SJCRH30 (cell line): ENCODE measurements at places on chromosomes 6 and 20.

GRCh38 chr6:162222521-162222920 is 505.0 kb downstream of the PRKN start:
- DNase-seq = no peak

GRCh38 chr20:41649489-41649888 is 31.3 kb upstream of the CHD6 start:
- DNase-seq = no peak

DNA sequence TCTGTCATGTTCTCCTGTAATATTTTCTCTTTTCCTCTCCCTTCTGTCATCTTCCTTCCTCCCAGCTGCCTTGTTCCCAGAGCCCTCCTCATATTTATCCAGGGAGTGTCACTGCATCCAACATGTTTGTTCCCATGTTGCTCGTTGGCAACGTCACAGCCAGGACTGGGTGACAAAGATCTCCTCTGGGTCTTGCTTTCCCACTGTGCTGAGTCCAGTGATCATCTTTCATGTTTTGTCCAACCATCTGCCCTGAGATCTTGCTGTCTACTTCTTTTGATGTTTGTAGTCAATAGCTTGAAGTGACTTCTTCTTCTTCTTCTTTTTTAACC is 26.6 kb downstream of the FARS2 start:
- no peak for DNase-seq

GRCh38 chr20:45183084-45183483 is 8.4 kb downstream of the PI3 start:
- DNase-seq = no peak

DNA sequence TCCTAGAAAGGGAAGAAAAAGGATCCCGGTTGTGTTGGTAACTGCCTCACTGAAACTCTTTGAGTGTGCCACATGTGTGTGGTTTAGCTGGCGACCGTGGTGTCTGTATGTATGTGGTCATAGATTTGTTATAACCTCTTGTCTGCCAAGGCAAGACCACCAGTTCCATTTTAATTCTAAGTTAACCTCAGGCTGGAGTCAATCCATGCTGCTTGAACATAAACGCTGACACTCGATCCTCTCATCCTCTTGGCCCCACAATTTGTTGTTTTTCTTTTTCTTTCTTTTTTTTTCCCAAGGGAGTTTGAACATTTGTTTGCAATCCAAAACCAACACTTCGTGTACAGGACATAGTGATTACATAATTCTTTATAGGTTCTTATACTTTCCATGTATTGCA is 318.9 kb upstream of the JAG1 start:
- peak; percentile 5 for DNase-seq

GRCh38 chr6:163738304-163738703 is 323.8 kb downstream of the QKI start:
- no peak for DNase-seq

GRCh38 chr6:42159431-42160024 is 13.6 kb upstream of the GUCA1A start:
- DNase-seq = no peak

DNA sequence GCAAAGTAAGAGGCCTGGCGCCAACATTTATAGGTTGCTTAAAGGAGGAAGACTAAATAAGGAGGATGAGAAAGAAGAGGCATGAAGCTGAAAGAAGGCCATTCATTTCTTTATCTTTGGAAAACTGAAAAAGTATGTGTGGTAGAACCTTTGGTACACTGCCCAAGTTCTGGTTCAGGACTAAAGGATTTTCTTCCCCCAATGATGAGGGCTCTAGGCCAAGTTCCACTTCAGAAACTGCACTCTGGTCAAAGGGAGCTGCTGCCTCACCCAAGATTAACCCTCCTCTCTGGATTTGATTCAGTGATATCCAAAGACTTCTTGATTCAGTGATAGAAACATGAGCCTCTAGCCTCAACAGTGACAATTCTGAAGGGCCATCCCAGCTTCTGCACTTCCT is 5.0 kb upstream of the KPNA5 start:
- DNase-seq = no peak

DNA sequence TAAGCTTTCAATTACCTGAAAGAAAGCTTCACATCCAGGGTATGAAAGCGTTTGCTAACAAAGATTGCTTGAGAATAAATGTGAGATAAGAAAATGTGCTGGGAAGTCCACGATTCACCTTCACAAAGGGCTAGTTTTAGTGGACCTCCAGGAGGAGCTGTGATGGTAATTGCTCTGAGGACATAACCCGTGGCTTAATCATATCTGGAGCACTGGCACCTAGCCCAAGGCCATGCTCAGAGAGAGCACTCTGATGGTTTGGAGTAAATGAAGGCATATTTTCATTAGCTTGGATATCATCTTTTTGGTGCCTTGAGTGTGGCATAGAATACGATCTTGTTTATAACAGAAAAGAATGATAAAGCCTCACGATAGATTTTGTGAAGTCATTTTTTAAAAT is 46.9 kb upstream of the BACH2 start:
- DNase-seq = no peak

- no peak for DNase-seq
These were observed 89.7 kb downstream of the FOXF2 start for GRCh38 chr6:1479095-1479494.

DNA sequence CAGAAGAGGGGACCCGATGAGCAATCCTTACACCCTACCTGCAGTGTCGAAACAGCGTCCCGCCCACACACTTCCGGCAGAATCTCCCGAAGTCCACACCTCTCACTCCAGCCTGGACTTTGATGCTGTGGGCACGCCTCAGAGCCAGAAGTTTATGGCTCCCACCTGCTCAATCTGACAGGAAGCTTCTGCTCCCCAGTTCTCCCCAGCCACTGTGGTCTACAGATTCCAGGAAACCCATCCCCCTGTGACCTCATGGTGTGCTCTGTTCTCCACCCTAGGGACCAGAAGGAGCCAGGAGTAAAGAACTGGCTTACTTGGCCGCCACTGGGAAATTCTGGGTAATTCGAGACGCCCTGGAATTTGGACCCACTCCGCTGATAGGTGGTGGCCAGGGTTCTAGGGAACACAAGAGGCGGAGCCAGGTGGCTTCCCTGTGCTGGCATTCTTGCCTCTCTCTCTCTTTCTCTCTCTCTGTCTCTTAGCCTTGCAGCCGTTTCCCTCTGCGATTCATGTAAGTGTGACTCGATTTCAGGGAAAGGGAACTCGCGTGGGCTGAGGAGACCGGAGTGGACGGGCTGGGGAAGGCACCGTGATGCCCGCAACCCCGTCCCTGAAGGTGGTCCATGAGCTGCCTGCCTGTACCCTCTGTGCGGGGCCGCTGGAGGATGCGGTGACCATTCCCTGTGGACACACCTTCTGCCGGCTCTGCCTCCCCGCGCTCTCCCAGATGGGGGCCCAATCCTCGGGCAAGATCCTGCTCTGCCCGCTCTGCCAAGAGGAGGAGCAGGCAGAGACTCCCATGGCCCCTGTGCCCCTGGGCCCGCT is at the start of gene TRIM15:
TRIM15 (plus strand) TSS at position 457 of the 828 bp plus-strand sequence; CDS start at position 596, 139 bp downstream.
- peak; percentile 24 for DNase-seq

DNA sequence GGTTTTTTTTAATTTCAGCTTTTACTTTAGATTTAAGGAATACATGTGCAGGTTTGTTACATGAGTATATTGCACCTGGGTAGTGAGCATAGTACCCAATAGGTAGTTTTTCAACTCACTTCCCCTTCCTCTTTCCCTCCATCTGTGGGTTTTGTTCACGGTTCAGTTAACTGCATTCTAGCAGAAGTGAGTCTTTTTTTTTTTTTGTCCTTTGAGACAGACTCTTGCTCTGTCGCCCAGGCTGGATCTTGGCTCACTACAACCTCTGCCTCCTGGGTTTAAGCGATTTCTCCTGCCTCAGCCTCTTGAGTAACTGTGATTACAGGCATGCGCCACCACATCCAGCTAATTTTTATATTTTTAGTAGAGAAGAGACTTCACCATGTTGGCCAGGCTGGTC is 8.7 kb downstream of the UBR2 start:
- no peak for DNase-seq

GRCh38 chr20:46946181-46946624 is 51.6 kb downstream of the EYA2 start:
- no peak for DNase-seq

GRCh38 chr6:122753688-122754056 is 25.8 kb upstream of the FABP7 start:
- no peak for DNase-seq

GRCh38 chr6:129331450-129332138 is 378.4 kb downstream of the ARHGAP18 start:
- no peak for DNase-seq

DNA sequence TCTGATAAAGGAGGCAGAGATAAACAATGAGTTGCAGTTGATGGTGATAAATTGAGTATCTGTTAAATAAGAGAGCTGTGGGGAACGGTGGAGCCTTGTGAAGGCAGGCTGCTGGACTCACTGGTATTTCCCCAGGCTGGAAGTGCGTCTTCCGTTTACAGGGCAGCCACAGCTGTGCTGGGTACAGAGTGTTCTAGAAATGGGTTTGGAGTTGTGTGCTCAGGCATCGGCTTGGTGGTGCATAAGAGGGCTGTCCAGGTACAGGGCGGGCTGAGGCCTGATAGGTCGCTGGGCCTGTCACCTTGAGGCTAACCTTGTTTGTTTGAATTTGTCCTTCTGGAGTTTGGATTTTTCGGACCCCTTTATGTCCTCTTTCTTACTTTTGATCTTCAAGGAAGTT is 39.3 kb downstream of the ARID1B start:
- DNase-seq = no peak
